ENCODE measurements at places on chromosomes 5 and 9.
A peak's percentile ranks its signal among the peaks of the same experiment; 100 is the strongest.

DNA sequence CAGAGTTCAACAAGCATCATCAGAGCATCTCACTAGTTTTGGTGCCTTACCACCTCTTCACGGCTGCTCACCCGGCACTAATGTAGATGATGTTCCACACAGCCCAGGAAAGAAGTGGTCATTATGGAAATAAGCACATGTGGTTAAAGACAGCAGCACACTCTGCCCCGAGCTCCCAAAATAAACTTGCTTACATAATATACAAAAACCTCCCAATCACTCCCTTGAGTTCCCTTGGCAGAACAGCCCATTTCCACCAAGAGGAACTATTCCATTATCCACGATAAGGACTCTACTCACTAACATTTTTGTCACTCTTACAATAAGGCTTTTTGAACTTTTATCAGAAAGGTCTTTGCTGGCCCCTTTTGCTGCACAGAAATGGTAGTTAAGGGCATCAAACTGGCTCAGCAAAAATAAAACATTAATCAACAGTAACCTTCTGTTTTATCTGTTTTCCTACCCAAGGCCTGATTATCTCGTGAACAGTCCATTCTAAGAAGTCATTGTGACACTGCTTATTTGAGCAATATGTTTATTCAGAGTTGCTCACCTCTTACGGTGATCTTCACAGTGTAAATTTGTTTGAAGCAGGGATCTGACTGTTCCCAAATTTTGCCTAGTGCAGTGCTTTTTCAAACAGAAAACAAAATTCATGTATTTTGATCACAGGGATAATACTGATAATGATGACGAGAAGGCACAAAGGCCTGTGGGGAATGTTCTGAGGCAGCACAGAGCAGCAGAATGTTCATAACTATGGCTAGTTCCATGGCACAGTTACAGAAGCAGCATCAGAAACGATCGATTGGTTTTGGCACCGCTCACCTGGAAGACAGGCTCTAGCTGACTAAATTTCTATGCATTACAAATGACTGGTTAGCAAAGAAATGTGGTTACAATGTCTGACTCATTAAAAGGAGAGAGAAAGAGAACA is 399.8 kb upstream of the PIK3R1 start:
- peak; percentile 18 for DNase-seq

DNA sequence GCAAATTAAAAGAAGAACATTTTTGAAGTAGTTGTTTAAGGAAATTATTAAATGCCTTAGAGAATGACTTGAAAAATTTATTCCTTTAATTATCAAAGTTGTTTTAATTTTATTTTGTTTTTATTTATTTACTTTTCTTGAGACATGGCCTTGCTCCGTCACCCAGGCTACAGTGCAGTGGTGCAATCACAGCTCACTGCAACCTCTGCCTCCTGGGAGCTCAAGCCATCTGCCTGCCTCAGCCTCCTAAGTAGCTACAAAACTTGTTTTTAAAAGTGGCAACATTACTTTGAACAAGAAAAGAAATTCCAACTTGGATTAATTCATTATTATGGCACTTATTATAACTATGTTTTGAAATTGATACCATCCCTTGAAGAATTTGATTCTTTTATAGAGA is 29.0 kb downstream of the CDO1 start:
- DNase-seq: no peak

GRCh38 chr5:118224546-118224945 is 763.8 kb downstream of the DTWD2 start:
- DNase-seq: peak; percentile 82

- DNase-seq: peak; percentile 30
Observed at GRCh38 chr9:86722706-86723075, 224.6 kb downstream of the GAS1 start.

DNA sequence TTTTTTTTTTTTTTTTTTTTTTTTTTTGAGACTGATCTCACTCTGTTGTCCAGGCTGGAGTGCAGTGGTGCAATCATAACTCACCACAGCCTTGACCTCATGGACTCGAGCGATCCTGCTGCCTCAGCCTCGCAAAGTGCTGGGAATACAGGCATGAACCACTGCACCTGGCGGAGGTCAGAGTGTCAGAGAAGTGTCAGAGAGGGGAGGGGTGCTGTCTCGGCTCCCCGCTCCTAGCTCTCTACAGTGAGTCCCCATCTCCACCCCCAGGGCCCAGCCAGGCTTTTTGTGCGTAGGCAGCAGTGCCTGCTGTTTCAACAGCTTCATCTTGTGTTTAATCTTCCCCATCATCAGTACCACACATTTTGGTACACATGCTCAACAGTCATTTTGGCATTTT is 38.3 kb downstream of the SAR1B start:
- DNase-seq: no peak

GRCh38 chr5:57486027-57486602 is 3.5 kb upstream of the ACTBL2 start:
- no peak for DNase-seq

GRCh38 chr5:52853650-52854049 is 65.9 kb downstream of the ITGA1 start:
- no peak for DNase-seq

DNA sequence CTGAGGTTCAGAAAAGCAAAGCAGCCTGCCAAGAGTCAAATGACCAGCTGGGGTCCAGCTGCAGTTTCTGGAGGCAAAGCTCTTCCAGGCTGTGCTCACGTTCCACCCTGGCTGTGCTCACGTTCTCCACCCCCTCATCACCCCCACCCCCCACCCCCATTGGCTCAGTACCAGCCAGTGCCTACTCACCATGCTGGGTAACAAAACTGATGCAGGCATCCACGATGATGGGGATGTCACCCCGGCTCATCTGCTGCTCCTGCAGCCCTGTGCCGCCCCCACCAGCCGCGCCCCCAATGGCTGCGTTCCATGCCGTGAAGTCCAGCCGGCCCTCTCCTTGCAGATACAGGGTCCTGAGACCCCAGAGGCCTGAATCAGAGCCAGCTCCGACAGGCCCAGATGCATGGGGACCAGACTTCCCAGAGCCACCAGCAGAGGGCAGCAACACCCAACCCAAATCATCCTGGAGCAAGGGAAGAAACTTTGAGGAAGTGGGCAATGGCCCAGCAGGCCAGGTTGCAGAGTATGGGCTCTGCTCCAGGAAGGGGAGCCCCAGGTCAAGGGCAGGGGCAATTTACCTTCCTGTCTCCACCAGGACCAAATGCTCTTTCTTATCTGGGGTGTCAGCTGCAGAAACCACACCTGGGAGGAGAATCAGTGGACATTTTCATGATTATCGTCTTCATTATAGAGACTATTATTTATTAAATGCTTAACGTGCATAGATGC is 13.7 kb upstream of the FCHSD1 start:
- DNase-seq: peak; percentile 68

GRCh38 chr5:31911291-31912265 is 262.5 kb downstream of the GOLPH3 start:
- DNase-seq: no peak

GRCh38 chr9:118104363-118104762 is 400.2 kb downstream of the TLR4 start:
- no peak for DNase-seq

GRCh38 chr9:99411068-99411467 is 189.0 kb downstream of the SEC61B start:
- no peak for DNase-seq
